ENCODE measurements at places on chromosomes 4 and X. TPM values are rescaled to one million over a fixed set of nuclear protein-coding genes. Genes with fewer than 3 reads are reported as not detected.

DDIT4L gene
- total RNA-seq: 10.1 TPM

DNA sequence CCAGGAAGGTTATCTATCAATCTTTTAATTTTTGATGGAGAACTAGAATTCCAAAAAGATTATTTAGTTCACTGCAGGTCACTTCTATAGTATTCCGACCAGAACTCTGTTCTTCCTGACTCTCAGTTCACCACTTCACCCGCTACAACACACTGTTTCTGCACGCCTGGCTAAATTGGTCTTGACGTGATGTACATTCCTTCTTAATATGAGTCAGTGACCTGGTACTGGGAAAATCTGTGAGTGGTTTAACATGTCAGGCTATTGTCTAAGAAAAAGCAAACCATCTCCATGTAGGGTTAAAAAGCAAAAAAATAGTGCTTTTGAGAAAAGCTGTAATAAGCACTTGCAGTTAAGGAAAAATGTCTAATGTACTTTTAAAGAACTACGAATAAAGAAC is 120.4 kb downstream of the NDST3 start:
- DNase-seq: no peak

ZMAT1 gene
- 4.2 TPM for total RNA-seq

DNA sequence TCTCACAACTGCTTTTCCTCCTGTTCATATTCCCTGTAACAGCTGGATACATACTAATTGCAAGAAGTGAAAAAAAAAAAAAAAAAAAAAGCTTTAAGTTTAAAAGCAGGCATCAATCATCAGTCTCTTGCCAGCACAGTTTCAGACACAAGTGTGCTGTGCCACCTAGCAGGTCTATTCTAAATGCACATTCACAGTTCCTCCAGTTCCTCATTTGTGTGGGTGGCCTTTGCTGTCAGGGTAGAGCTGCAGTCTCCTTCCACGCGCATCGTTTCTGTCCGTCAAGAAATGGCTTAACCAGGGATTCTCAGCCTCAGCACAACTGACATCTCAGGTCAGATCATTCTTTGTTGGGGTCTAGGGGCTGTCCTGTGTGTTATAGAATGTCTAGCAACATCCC is 61.6 kb downstream of the SCML1 start:
- no peak for DNase-seq

DNA sequence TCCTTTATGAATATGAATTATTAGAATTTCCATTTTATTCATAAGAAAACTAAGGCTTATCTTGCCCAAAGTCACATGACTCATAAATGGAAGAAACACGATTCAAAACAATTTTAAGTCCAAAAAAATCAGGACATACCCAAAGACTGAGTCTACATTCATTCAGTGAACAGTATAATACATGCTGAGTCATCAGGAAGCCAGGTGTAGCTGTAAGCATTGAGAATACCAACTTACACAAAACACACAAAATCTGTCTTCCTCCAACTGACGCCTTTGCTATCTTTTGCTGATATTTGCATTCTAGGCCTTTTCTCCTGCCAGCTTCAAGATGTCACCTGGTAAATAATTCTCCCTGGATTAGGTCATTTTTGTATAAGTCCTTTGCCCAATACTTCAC is 520.1 kb upstream of the GALNT7 start:
- no peak for DNase-seq

FHIP1A gene
- 11.6 TPM for total RNA-seq

SHROOM2 gene
- 2.7 TPM for total RNA-seq

DNA sequence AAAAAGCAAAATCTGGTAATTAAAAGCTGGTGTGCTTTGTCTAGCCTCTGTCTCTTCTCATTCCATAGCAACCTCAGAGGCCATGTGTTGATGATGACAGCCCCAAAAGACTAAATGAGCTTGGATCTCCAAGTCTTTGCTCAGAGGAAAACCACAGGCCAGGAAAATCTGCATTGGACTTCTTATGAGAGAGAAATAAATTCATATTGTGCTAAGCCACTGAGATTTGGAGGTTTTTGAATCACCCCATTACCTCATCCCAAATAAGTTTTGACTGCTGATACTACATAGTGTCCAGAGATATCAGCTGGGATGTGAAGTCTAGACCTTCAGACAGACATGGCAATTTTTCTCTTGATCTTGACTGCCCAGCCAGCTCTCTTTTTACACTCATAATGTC is 178.6 kb upstream of the DIPK2B start:
- DNase-seq: no peak

IQCM gene
- total RNA-seq: not detected

DNA sequence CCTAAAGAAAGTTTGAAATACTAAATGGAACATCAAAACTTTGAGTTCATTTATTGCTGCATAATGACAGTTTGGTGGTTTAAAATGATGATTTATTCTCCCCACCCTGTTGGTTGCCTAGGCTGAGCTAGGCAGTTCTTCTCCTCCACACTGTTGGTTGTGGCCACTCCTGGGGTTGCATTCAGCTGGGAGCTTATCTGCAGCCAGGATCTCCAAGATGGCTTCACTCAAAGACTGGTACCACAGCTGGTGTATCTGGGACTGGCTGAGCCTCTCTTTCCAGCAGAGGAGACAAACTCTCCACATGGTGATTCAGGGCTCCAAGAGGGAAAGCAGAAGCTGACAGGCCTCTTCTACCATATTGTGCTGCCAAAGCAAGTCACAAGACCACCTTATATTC is 33.1 kb downstream of the MSL3 start:
- no peak for DNase-seq

DNA sequence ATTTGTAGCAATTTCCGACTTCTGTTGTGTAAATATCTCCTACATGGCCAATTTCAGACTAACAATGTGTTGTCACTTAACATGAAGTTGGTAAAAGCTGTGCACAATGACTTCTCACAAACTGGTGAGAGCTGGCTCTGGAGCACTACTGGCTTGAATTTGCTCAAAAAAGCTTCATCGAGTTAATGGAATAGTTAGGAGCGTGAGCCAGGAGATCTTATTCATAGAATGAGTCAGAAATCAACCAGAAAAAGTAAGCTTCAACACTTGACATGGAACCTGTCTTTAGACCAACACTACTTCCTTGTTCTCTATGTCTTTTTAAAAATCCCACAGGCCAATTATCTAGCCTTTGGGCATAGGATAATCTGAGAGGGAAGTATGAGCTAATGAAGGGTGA is 7.9 kb upstream of the CHRDL1 start:
- no peak for DNase-seq

Data from right atrium auricular region (tissue), 2 donors.